CD4-positive, alpha-beta T cell treated with Interleukin-1 beta for 1 hour (primary cell): ENCODE measurements at places on chromosomes 2 and 18.

DNA sequence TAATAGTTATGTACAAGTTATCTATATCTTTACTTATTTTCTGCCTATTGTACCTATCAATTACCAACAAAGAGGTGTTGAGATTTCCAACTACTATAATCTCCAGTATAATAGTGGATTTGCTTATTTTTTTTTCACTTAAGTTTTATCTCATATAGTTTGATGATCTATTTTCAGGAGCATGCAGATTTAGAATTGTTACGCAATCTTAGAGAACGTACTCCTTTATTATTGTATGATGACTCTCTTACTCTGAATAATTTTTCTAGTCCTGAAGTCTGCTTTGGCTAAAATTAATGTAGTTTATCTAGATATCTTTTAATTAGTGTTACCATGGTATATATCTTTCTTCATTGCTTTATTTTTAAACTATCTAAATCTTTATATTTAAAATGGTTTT, 205.2 kb downstream of the SCG2 start:
- DNase-seq = no peak

DNA sequence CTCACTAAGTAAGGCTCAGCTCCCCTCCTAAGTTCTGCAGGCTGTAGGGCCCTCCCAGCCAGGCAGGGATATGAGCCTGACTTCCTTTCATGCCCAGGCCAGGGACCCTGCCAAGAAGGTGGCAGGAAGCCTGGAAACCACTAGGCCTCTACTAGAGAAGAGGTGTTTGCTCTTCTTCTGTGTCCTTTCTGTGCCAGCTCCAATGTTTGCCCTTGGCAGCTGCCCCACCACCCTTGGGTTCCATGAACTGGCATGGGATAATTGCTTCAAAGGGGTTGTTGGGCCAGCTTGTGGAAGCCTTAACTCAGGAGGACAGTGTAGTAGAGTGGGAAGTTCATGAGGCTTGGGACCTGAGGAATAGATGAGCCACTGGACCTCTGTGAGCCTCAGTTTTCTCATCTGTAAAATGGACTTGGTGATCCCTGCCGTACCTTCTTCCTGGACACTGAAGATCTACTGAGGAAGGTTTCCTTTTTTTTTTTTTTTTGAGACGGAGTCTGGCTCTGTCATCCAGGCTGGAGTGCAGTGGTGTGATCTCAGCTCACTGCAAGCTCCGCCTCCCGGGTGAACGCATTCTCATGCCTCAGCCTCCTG, 3.9 kb downstream of the SLC35F6 start:
- no peak for DNase-seq

GRCh38 chr2:55048508-55049042, 1.7 kb downstream of the RTN4 start:
- no peak for DNase-seq

DNA sequence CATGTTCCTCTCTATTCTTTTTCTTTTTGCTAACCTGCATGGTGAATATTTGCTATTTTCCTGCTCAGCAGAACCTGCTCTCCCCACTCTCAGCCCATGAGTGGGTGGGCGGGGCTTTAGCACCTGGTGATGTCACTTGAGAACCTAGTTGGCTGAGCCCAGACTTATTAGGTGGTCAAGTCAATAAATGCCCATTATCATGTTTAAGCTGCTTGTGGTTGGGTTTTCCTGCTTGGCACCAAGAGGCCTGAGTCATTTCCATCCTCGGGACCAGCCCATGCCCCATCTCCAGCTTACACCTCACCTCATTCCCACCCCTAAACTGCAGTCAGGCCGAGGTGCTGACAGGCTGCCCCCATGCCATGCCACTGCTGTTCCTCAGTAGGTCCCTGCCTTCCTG, 226.6 kb downstream of the ANKRD30B start:
- DNase-seq = no peak

- no peak for DNase-seq
Measured at GRCh38 chr2:40281021-40281940, 170.6 kb downstream of the SLC8A1 start.

- DNase-seq = no peak
Measured at GRCh38 chr2:44786817-44787214, 154.7 kb upstream of the SIX3 start.

- no peak for DNase-seq
Measured at GRCh38 chr2:47534179-47534919, 131.4 kb downstream of the MSH2 start.

DNA sequence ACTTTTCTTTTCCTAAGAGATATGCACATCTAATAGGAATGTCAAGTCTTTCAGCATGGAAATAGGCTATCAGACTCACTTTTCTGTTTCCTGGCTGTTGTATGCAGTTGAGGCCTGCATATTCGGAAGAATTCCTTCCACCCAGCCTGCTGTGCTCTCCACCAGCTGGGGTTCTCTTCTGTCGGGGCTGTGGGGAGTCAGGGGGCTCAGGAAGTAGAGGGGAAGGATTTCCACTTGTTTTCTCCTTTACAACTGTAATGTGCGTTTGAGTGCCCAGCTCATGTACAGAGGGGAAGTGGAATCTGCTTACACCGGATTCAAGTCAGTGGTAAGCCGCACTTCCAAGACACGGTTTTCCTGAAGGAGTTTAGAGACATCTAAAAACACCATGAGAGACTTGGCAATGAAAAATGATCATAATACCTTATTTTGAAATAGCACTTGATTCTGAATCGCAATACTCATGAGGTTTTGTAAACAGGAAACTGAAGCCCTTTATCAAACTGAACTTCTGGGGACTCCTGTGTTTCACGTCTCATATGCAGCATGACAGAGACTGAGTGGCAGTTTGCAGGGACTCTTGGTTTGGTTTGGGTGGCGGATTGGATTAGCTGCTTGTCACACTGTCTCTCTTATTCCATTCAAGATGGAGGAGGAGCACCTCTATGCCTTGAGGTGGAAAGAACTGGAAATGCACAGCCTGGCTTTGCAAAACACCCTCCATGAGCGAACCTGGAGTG, 90.4 kb downstream of the MTCL1 start:
- DNase-seq = no peak
